ENCODE measurements at places on chromosomes 3 and 15. TPM values are rescaled to one million over a fixed set of nuclear protein-coding genes. Genes with fewer than 3 reads are reported as not detected.
A peak's percentile ranks its signal among the peaks of the same experiment; 100 is the strongest.

The IDH3A gene
- total RNA-seq = 35.8 TPM

The VILL gene
- 2.2 TPM for total RNA-seq

DNA sequence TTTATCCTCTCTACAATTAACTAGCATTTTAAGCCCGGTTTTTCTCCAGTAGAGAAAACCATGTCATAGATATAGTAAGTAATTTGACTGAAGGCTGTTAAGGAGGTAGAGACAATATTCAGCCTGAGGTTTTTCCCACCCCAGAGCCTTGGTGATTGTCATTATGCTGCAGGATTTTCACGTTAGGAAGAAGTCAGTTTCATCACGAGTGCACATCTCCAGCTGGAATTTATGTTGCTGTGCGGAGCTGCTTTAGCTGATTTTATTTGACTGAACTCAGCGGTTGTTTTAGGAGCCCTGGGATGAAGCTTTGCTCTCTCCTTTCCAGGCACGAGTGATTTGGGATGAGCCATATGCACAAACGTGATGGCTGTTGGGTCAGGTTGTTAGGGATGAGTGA lies 271.3 kb upstream of the RGMA start:
- DNase-seq = no peak

GRCh38 chr3:148997623-148998022 lies 6.3 kb downstream of the GYG1 start:
- no peak for DNase-seq

The NEK10 gene
- 2.8 TPM for total RNA-seq

GRCh38 chr3:11582191-11582968 lies 61.3 kb downstream of the VGLL4 start:
- DNase-seq = peak; percentile 45

GRCh38 chr3:24533561-24534193 lies 39.0 kb upstream of the THRB start:
- DNase-seq = no peak

- DNase-seq = no peak
Observed at GRCh38 chr15:25850154-25851111, 12.7 kb downstream of the ATP10A start.

The UBAP1L gene
- total RNA-seq = 1.4 TPM

DNA sequence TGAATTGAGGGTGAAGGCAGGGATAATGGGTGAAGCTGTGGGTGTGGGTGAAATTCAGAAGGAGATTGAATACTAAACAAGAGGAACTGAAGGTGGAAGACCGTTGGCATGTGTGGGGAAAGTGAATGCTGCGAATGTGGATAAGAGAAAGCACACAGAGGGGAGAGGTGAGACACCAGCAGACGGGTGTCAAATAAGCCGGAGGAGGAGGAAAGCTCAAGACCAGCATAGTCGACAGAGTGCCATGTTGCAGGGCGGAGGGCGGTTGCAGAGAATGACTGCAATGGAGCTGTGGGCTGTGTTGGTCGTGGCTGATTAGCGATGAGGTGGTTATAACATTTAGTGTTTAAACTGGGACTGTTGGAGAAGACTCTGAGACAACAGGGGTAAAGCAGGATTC lies 16.4 kb upstream of the HCN4 start:
- DNase-seq = no peak

All from HT-29 (cell line).